ENCODE measurements at places on chromosomes 16 and 17.

DNA sequence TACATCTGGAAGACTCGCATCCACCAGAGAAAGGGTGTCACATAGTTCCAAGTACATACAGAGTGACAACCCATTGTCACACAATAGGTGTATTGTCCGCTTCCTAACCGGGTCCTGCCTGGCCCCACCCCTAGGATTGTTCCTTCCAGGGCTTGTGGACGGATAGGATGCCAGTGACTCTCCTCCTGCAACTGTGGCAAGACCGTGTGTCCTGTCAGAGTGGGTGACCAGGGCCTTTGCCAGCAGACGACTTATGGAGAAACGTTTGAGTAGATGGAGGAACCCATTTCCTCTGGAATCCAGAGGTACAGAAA, 258.4 kb downstream of the CPPED1 start:
- DNase-seq: no peak

DNA sequence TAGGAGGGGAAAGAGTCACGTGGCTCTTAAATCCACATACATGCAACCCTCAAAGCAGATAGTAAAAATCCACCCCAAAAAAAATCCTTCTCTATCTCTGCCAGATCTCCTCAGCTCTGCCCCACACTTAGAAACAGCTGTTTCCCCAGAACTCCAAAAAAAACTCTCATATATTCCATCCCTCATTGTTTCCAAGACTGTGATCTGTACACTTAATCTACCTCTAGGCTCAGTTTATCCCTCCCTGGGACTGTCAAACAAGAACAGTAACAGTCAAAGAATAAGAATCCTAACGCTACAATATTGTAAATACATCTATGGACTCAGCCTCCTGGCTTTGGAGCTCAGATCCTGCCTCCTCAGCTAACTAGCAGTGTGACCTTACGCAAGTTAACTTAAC, 11.6 kb downstream of the CUEDC1 start:
- no peak for DNase-seq

DNA sequence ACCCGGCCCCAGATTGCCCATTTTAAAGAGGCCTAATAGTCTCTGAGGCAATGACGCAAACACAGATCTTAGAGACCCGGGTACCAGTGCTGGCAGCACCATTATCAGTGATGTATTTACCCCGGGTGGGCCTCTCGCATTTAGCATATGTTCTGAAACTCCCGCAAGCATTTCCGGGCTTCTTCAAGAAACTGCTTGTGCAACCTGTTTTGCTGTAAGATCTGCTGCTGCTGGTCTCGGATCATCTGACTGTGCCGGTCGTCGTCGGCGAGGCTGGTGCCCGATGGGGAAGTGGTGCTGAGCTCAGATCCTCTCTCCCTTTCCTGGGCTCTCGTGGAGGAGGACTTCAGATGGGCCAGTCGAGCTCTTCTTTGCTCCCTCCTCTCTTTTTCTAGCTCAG, 12.5 kb downstream of the CEP295NL start:
- peak; percentile 32 for DNase-seq

DNA sequence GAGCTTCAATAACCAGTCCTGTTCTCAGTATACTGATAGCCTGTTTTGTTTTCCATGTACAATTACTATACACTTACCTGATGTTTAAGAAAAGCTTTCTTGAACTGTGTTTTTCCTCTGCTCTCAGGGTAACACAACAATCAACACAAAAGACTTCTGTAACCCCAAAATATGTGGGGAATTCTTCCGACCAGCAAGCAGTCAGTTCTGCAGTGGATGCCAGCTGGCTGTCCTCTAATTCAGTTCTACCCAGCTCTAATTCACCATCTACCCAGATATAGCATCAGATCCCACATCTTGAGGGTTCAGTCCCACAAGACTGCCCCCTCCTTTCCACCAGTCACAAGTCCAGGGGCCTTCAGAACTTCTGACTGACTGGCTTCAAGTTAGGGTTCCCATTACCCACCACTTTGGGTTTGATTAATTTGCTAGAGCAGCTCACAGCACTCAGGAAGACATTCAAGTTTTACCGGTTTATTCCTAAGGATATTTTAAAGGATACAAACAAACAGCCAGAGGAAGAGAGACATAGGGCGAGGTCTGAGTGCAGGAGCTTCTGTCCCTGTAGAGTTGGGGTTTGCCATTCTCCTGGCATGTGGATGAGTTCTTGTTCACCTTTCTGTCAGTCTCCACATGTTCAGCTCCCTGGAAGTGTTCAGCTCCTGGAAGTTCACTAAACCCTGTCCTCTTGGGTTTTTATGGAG, 178.2 kb downstream of the CHD9 start:
- DNase-seq: no peak

GRCh38 chr16:54459509-54460262, 173.1 kb upstream of the IRX3 start:
- DNase-seq: no peak

GRCh38 chr17:79838522-79839274, 542 bp downstream of the CBX4 start:
- DNase-seq: peak; percentile 39

- DNase-seq: no peak
Observed at GRCh38 chr16:18804540-18804939, 3.2 kb upstream of the ARL6IP1 start.

DNA sequence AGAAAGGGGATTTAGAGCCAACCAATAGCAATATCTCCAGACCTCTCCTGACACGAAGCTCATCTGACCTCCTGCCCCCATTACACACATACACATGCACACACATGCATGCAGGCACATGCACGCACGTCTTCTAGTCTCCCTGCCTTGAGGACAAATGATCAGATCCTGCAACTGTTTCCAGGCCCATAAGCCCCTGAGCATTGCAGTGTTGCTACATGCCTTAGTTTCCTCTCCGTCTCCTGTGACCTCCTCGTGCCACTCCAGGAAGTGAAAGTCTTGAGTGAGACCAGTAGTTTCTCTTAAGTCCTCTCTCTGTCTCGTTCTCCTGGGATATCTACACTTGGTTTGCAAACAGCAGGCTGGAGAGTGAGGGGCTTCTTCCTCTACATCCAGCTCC, 8.2 kb downstream of the CIITA start:
- no peak for DNase-seq

DNA sequence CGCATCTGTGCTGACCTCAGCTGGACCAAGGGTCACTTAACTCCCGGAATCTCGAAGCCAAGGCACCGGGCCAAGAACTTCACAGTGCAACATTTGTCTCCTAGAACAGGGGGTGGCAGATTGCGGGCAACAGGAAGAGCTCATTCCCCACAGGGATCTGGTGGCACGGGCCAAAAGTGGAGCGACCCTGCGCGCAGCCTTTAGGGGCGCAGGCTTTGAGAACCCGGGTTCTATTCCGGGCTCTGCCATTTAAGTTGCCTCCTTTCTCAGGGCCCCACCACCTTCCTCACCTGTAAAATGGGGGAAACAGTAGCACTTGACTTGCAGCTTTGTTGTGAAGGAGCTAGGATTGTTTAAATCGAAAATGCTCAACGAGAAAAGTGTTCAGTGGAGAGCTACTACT, 651 bp downstream of the SHMT1 start:
- no peak for DNase-seq

DNA sequence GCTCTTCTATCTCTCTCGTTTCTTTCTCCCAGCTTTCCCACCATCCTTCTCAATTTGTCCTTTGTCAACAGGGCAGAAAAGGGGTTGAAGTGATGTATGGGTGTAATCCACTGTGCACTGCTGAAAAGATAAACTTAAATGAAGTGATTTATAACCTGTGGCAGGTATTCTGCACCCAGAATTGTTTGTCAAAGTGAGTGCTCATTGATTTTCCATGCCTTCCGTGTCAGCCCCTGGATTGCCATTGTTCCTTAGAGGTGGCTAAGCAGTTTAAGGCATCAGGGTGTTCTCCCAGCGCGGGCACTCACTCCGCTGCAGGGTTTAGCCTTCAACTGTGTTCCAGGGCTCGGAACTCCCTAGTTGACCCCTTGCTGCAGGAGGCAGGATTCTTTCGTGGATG, 82.9 kb downstream of the PITPNC1 start:
- no peak for DNase-seq

GRCh38 chr17:27760069-27760885, 40.1 kb downstream of the NOS2 start:
- peak; percentile 57 for DNase-seq

Data from activated CD4-positive, alpha-beta T cell treated with anti-CD3 and anti-CD28 coated beads for 4 hours (primary cell).